Cerebellar nuclear complex (tissue), 1 donor: ENCODE measurements at places on chromosomes 3 and 15.

DNA sequence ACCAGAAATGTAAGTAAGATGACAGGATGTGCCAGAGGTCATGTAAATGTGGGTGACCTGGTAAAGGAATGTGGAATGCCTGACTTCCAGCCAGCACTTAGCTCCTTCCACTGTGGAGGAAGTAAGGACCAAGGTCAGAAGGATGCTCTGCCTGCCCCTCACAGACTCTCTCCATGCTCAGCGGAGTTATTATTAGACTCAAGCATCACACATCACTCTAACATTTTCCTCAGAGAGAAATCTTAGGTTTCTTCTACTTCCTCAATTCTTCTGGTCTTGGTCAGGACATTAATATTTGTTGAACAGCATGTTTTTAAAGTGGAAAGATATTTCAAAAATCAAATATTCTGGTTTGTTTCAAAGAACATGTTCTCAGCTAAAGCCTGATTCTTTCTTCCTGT is 231.4 kb upstream of the WNT5A start:
- DNase-seq, result no peak

DNA sequence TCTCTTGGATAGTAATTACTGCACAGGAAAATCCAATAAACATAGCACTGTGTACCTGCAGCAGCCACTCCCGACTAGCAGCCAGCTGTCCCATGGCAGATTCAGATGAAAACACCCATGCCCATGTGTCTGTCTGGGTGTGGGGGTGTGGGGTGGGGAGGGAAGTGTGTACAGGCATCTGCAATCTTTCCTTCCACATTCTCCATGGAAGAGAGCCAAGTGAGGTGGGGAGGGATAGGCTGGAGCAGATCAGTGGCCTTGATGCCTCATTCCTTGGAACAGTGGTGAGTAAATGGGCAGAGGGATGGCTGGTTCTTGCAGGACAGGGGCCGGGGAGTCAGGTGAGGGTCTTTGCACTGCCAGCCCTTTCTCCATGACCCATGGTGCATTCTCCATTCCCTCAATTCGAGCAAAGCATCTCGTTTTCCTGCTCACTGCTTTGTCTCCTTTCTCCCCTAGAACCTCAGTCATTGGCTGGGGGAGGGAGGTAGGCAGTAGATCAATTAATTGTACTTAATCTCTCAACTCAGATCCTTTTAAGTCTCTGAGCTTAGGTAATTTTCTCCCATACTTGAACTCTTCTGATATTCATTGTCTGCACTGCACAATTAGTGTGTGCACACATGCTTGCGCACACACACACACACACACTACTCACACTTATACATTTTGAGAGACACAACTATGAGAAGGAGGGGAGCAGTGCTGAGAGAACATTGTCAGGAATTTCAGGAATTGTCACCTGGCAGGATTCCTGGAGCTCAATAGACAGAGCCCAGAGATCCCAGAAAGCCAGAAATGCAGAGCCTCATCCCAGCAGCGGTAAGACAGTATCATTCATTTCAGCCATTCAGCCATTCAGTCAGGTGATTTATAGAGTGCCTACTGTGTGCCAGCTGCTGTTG is 31.9 kb downstream of the PDIA5 start:
- DNase-seq, result no peak

DNA sequence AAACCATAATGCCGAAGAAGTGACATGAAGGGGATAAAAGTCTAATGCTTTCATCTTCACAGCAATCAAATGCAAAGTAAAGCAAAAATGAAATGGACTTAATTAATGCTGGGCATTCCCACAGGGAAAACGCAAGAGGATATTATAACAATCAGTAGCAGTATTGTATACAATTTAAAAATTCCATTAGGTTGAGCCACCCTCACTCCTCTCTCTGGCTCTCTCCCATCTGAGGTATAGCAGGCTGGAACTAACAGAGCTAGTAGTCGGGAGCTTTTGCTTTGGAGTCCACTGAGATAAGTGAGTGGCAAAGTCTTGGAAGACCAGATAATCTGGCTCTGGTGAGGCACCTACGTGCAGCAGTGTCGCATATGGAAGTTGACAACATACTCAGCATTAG is 33.9 kb downstream of the DET1 start:
- no peak for DNase-seq

- DNase-seq, result no peak
Observed at GRCh38 chr15:77482570-77482969, 61.9 kb downstream of the HMG20A start.
